ENCODE measurements at places on chromosomes 16 and 17. TPM values are rescaled to one million over a fixed set of nuclear protein-coding genes. Genes with fewer than 3 reads are reported as not detected.

Gene ITGB3
- polyA plus RNA-seq, result 23.1 TPM

DNA sequence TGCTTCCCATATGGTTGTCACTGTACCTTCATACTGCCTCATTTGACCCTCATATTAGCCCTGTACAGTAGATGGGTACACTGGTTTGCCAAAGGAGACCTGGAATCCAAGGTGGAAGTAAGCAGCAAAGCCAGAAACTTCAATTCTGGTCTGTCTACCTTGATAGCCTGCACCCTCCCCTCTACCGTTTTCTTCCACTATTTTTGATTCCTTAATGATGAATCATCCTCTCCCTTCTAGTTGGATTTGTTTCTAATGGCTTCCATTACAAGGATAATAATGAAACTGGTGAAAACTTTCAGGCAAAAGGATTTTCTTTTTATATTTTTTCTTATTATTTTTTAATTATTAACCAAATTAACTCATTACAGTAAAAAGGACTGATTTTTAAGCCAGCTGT lies 17.3 kb downstream of the TAC4 start:
- DNase-seq, result no peak

Gene CCDC144A
- polyA plus RNA-seq, result 6.0 TPM

- no peak for DNase-seq
These were observed 19.6 kb downstream of the BEAN1 start for GRCh38 chr16:66446737-66447136.

Gene FZD2
- polyA plus RNA-seq, result 28.4 TPM

DNA sequence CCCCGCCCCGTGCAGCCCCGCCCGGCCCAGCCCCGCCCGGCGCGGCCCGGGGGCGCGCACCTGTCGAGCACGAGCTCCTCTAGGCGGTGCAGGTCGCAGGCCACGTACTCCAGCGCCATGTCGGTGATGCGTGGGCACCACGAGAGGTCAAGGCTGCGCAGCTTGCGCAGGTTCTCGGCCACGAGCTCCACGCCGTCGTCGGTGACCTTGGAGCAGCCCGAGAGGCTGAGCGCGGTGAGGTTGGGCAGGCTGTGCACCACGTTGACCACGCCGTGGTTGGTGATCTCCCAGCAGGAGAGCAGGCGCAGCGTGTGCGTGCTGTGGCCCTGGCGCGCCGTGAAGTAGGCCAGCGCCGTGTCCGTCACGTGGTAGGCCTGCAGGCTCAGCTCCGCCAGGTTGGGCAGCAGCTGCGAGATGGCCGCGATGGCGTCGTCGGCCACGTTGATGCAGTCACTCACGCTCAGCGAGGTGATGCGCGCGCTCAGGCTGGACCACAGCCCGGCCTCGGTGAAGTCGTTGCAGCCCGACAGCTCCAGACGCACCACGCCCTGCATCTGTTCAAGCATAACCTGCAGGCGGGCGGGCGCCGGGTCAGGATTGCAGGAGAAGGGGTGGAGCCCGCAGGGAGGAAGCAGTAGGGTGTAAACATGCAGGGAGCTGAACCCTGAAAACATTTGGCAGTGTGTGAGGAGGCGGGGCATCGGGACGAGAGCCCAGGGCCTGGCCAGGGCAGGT lies 5.3 kb upstream of the WDR24 start:
- DNase-seq, result no peak

DNA sequence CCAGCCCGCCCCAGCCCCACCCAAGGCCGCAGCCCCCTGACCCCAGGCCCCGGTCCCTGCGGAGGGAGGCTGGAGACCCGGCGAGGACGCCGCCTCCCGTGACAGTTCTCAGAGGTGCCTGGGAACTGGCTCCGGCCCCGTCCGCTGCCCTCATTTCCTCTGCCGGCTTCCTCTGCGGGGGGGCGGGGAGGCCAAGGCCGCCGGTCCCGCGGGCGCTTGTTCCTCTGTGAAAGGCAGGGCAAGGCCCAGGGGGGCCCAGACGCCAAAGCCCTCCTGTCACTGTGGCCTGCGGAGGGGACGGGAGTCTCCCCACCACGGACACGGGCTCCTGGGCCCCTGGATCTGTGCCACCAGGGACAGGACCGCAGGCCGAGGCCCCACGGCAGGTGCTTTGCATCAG lies 5.0 kb upstream of the PVALEF start:
- DNase-seq, result no peak

Gene PRDM7
- polyA plus RNA-seq, result 0.34 TPM

- DNase-seq, result no peak
These were observed 272.4 kb upstream of the CDH11 start for GRCh38 chr16:65394281-65394680.

GRCh38 chr17:53543472-53543871 lies 279.3 kb upstream of the KIF2B start:
- DNase-seq, result no peak

DNA sequence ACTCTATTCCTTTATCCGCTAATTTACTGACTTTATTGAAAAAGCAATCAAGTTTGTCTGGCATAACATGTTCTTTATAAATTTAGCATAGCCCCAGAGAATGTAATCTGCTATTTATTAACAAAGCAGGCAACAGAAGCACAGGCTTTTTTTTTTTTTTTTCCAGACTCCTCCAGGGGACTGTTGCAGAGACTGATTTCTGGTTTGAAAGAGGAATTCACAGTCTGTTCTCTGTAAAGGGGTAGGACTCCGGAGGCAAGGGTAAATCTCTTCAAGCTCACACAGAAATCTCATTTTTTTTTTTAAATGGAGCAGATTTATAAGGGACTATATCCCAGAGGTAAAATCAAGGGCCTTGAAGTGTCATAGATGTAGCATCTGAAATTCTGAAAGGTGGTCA lies 1386.5 kb upstream of the CDH8 start:
- no peak for DNase-seq

Measured in left renal cortex interstitium (tissue), 4 donors.